ENCODE measurements at places on chromosomes 5 and 9. TPM values are rescaled to one million over a fixed set of nuclear protein-coding genes. Genes with fewer than 3 reads are reported as not detected.

DNA sequence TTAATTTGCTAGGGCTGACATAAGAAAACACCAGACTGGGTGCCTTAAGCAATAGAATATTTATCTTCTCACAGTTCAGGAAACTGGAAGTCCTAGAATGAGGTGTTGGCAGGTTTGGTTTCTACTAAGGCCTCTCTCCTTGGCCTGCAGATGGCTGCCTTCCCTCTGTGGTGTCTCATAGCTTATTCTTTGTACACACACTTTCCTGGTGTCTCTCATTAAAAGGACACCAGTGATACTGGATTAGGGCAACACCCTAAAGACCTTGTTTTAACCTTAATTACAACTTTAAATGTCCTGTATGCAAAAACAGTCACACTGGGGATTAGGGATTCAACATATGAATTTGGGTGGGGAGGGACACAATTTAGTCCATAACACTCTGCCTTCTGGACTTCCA is 25.1 kb downstream of the NUTM2F start:
- DNase-seq = no peak

- no peak for DNase-seq
Observed at GRCh38 chr9:37963936-37964739, 60.2 kb upstream of the SLC25A51 start.

Gene GNA14
- total RNA-seq = 8.0 TPM

DNA sequence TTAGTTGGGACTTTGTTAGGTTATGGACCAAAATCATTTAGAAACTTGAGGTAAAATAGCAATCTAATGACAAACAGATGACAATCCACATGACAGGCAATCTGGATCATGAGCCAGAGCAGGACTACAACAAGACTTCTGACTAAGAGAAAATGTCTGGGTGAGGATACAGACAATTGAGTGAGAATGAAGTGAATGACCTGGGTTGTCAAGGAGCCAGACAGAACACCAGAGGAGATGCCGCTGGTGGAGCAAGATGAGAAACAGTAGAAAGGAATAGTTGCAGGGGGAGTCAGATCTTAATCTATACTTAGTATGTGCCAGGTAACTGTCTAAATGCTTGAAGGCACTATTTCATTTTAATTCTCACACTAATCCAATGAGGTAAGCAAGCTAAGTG is 277.8 kb downstream of the PRELID2 start:
- no peak for DNase-seq

DNA sequence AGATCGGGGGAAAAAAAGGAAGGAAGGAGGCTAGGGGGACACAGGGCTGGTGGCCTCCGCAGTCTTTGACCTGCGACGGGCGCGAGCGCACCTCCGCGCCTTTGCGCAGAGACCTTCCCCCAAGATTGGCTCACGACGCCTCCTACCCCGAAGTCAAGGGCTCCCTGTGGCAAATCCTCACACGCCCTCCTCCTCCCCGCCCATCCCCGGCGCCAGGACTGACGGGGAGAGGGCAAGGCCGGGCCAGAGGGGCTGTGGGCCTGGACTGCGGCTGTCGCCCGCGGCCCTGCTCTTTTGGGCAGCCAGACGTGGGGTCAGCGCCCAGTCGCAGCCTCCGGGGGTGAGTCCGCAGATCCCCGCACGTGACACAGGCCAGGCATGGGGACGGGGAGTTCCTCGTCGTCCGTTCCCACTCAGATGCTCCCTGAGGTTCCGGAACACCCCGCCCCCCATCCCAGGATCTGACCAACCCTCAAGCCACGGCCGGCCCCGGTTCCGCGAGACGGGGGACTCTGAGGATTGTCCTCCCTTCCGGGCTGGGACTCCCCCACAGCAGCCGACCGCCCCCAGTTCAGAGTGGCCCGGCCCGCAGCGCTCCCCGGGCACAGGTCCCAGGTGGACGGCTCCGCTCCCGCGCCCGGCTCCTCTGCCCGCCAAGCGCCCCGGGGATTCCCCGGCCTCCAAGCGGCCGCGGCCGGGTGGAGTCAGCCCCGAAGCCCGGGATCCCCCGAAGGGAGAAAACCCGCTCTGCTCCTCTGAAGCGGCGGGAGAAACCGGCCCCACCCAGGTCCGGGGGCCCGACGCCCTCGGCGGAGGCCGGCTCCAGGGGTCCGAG is 543 bp upstream of the ANKRD33B start:
- DNase-seq = peak; percentile 78

- DNase-seq = no peak
Observed at GRCh38 chr5:44719856-44720255, 88.9 kb upstream of the MRPS30 start.

DNA sequence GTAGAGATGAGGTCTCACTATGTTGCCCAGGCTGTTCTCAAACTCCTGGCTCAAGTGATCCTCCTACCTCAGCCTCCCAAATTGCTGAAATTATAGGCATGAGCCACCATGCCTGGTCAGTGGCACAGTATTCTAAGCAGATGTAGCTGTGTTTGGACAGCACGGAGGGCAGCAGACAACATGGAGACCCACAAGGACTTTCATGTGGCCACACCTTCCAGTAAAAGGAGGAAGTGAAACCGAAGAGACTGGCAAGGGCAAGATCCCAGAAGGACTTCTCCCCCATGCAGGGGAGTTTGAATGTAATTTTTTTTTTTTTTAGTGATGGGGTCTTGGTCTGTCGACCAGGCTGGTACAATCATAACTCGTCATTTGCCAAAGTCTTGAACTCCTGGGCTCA is 172.2 kb downstream of the TRPM3 start:
- DNase-seq = no peak

DNA sequence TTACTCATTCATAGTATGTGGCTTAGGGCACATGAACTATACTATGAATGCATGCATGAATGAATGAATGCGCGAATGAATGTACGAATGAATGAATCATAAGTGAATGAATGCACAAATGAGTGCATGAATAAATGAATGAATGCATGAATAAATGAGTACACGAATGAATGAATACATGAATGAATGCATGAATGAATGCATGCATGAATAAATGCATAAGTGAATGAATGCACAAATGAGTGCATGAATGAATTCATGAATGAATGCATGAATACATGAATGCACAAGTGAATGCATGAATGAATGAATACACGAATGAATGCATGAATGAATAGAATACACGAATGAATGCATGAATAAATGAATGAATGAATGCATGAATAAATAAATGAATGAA is 52.5 kb upstream of the FCN1 start:
- no peak for DNase-seq

Gene SH2D3C
- total RNA-seq = 22.6 TPM

- no peak for DNase-seq
Observed at GRCh38 chr9:99040251-99040900, 64.5 kb upstream of the TGFBR1 start.

Gene CCDC192
- 1.2 TPM for total RNA-seq

Gene FRMD3
- 38.1 TPM for total RNA-seq

DNA sequence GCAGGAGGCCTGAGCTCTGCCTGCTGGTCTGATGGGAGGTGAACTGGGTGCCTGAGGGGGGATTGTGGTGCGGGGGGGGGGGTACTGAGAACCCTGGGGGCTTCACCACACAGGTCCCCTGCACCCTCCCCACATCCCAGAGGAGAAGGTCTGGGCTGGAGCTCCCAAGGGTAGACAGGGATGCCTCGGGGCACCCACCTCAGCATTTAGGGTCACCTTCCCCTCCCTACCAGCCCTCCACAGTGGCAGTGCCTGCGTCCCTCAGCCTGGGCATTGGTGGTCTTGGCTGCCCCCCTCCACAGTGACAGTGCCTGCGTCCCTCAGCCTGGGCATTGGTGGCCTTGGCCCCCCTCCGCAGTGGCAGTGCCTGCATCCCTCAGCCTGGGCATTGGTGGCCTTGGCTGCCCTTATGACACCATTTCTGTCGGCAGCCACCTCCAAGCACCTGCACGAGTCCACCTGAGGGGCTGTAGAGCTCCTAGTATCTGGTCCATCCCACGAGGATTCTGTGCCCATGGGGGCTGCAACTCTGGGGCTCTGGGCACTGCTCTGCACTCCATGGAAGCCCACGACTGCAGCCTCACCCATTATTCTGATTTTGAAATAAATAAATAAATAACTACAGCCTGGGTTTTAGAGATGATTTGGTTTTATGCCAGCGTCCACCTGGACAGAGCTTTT is 21.5 kb downstream of the NKD2 start:
- no peak for DNase-seq

DNA sequence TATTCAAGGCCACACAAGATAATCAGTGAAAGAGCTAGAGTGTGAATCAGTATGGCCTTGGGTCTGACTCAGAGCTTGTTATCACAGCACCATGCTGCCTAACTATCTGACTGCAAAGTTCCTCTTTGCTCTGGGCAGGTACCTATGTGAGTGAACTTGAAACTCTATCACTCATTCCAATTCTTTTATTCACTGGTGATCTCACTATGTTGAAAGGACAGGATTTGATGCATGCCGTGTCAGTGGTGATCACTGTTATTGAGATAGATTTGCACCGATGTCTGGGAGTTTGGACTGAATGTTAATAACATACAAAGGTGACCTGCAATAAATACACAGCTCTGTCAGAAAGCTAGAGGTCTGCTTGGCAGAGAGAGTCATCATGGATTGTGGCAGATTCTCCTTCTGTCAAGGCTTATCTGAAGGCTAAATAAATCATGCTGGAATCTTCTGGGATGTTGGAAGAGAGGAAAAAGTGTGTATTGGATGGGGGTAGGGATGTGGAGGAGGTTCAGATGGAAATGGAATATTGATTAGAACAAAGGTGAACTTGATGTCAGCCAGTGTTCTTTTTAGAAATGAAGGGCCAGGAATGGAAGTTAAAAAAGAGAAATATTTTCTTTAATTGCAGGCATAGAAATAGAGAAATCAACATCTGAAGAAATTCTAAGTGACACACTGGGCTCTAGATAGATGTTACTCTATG is 91.8 kb upstream of the TNC start:
- no peak for DNase-seq

DNA sequence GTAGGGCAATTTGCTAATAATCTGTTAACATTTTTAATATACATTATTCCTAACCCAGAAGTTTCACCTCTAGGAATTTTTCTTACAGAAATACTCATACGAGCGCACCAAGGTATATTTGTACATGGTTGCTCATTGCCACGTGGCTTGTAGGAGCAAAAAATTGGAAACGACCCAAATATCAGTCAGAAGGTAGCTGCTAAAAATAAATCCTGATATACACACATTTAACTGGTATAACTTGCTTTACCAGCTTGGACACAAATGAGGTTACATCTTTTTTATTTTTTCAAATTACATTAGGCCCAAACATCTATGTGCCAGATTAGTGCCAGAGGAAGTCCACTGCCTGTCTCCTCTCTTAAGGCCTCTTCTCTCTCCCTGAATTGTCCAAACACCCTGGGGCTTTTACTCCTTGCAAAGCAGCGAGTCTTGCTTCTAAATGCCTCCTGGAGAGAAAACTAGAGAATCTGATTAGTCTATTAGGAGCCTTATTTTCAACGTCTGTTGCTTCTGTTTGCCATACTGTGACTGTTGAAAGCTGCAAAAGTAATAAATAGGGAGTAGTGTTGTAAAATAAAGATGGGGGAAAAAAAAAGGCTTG is 92.0 kb upstream of the SSBP2 start:
- DNase-seq = no peak

Gene GABRA1
- not detected for total RNA-seq

Gene GHR
- total RNA-seq = 31.0 TPM

- DNase-seq = no peak
Observed at GRCh38 chr9:1871626-1872419, 143.3 kb upstream of the SMARCA2 start.

DNA sequence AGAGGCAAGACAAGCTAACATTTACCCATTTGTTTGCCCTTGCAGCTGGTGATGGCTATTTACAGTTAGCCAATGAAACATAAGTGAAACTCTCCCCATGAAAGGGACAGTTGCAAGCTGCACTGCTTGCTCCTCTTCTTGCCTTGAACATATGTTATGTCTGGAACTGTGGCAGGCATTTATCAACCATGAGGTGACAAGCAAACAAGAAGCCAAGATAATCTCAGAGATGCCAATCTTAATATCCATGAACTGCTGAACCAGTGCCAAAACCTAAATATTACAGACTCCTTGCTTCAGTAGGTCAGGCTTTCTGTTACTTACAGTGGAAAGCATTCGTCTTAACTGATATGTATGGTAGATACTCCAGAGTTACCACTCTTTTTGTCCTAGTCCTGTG is 133.4 kb downstream of the ACTBL2 start:
- DNase-seq = no peak

Gene ANKRD31
- 0.53 TPM for total RNA-seq

Gene GABBR2
- total RNA-seq = 0.49 TPM

Gene PPP2R2B
- total RNA-seq = 54.1 TPM

GRCh38 chr5:11224436-11225187 is 463.6 kb upstream of the DAP start:
- no peak for DNase-seq

Gene TUT7
- 33.5 TPM for total RNA-seq

- no peak for DNase-seq
Observed at GRCh38 chr5:118126159-118126558, 862.2 kb downstream of the DTWD2 start.

GRCh38 chr5:60020457-60020856 is 126.9 kb upstream of the PDE4D start:
- no peak for DNase-seq

DNA sequence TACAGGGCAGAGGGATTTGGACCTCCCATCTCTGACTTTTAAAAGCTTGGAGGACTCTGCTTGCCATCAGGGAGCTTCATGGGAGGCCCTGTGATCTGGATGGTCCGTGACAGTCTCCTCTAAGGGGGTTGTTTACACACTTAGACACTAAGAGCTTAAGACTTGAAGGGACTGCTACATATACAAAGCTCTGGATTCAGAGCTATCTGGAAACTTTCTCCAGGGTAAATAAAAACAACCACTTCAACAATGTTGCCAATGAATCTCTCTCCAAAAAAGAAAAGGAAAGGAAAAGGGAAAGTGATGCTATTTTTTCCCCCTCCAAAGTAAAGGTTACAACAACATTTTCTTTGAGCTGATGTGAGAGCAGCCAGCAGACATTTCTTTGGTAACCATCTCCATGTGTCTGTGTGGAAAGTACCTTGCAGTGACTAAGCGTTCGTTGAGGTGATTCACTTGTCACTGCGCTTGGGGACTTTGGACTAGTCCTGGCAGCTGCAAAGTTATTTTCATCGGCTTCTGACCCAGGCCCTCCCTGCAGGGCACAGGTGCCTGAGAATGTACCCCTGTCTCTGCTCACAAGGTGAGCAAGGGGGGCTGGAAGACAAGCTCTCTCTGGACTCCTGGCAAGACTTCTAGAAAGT is 262.1 kb upstream of the KLF4 start:
- no peak for DNase-seq

GRCh38 chr5:109196823-109197160 is 213.0 kb downstream of the PJA2 start:
- DNase-seq = no peak

Data from sciatic nerve (tissue), 2 donors.